ENCODE measurements at places on chromosomes 1 and 21.

GRCh38 chr1:217134857-217135568, 411.8 kb upstream of the ESRRG start:
- DNase-seq: no peak

DNA sequence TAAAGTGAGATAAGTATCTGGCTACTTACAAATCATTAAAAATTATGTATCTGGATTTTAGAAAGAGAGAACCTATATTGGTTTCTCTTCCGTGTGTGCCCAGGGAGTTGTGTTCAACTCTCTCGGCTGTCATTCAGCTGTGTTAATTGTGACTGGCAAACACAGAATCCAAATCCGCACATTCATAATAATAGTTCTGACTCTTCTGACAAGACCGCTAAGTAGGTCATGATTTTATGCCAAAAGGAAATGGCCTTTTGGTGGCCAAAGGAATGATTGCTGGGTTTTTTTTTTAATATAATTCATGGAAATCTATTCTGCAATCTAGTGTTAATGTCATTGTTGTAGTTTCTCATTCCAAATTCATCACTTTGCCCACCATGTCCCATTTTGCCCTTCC, 110.7 kb downstream of the AK5 start:
- DNase-seq: no peak

- no peak for DNase-seq
Measured at GRCh38 chr1:58726581-58726980, 26.7 kb upstream of the MYSM1 start.

- DNase-seq: no peak
Measured at GRCh38 chr1:37394574-37395464, 79.6 kb upstream of the ZC3H12A start.

DNA sequence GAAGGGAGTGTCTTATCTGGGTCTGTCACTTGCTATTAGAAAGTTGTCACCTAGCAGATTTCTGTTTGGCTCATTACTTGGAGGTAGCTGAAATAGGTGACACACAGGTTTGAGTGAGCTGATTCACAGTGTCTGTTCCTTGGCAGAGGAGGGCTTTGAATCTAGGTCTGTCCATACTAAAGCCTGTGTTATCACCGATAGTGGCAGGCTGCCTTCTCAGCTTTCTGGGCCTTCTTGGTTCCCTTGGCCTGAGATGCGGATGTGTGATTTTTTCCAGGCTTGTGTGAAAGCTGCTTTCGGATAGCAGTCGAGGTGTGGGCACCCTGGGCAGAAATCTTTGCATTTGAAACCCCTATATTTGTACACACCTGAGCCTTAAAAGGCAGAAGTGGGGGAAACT, 73.9 kb downstream of the ACTL8 start:
- no peak for DNase-seq

DNA sequence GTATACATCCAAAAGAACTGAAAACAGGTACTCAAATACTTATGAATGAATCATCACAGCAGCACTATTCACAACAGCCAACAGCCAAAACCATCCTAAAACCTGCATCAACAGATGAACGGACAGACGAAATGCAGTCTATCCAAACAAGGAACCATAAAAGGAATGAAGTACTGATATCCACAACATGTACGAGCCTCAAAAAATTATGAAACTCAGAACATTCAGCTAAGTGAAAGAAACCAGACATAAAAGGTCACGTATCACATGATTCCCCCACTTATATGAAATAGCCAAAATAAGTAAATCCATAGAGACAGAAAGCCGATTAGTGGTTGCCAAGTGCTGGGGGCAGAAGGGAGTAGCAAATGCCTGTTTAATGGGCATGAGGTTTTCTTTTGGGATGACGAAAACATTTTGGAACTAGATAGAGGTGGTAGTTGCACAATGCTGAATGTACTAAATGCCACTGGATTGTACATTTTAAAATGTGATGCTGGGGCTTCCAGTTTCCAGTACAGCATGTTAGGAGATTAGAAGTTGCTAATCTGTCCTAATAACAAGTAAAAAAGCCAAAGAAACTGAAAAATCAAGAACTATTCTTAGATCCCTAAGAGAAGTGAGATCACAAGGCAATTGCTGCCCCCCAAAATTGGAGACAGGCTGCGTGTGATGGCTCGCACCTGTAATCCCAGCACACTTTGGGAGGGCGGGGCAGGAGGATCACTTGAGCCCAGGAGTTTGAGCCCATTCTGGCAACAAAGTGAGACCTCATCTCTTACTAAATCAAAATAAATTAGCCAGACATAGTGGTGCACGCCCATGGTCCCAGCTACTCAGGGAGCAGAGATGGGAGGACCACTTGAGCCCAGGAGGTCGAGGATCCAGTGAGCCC, 25.3 kb downstream of the CLSTN1 start:
- DNase-seq: no peak

DNA sequence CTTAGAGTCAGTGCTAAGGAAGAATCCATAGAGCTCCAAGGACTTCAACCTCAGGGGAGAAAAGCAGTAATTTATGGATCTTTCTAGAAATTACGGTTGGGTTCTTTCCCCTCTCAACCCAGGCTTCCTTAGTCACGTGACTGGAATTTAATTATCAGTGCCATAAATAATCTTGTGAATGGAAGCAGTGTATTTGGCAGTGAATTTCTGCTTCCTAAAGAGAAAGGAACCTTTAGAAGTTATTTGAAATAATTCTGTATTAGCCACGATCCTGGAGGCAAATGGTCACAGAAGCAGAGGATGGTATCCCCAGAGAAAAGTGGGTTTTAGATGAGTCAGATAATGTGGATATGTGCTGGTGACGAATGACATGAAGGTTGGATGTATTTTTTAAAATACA, 89.6 kb downstream of the NFIA start:
- no peak for DNase-seq

DNA sequence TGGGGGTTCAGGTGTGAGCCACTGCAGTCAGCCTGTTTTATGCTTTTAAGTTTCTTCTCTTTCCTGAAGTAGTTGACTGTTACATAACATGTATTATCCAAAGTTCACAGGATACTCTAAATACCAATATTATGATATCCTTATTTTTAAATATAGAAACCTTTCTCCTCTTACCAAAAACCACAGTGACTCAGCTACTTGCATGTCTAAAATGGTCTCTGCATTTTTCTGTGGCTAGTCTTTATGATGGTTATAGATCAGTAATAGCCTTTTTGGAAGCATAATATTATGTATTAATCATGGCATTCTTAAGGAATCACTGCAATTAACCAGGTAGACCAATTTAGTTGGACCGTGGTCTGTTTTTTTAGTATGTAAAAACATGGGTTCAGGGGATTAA, 210.8 kb upstream of the CACYBP start:
- DNase-seq: peak; percentile 87

DNA sequence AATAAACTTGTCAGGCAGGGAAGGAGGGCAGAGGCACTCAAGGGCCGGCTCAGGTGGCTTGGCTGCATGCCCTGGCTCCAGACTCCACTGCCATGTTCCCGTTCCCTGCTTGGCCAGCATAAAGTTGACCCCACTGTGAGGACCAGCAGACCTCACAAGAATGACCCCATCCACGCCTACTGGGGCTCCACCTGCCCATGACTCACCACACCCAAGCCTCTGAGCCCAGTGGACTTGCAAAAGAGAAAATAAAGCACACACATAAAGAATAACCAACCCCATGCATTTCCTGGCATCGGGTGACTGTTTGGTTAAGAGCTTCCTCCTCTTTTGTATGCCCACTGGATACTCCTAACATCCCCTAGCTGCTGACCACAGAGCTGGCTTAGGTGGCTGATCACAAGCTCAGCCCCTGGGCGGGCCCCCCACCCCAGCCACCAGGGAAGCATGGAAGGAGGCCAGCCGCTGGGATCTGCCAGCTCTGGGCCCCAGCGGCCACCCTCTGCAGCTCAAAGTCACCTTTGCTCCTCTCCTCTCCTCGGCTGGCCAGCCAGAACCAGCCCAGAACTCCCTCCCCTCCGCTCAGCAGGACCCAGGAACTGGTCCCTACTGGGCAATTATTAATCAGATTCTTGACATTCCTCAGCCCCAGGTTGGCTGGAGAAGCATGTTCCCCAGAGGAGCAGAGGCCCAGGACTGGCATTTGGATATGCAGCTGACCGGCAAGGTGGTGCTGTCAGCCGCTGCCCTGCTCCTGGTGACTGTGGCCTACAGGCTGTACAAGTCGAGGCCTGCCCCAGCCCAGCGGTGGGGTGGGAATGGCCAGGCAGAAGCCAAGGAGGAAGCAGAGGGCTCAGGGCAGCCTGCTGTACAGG, at the start of gene KLHDC7A:
TSS of gene KLHDC7A (plus strand) at position 616 of the 875 bp plus-strand sequence. CDS start at position 668, 52 bp downstream.
- DNase-seq: peak; percentile 96

- no peak for DNase-seq
Measured at GRCh38 chr21:42287193-42288083, 27.8 kb downstream of the TFF3 start.

GRCh38 chr1:173823781-173824314, 625 bp upstream of the DARS2 start:
- no peak for DNase-seq

GRCh38 chr1:27992276-27992675, 32.5 kb downstream of the XKR8 start:
- no peak for DNase-seq

DNA sequence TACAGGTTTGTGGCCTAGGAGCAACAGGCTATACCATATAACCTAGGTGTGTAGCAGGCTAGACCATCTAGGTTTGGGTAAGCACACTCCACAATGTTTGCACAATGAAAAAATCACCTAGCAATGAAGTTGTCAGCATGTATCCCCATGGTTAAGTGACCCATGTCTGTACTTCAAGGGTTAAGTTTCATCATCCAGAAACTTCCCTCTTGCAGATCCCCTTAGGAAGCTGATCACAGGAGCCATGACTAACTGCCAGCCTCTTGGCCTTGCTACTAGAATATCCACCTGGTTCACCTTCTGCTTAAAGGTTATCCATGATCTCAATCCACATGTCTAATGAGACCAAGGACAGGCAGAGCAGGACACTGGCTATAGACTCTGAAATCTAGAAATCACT, 3.5 kb upstream of the UBXN10 start:
- no peak for DNase-seq
